ENCODE measurements at places on chromosomes 12 and 14.

- no peak for DNase-seq
Observed at GRCh38 chr12:57103856-57104255, 7.3 kb downstream of the STAT6 start.

DNA sequence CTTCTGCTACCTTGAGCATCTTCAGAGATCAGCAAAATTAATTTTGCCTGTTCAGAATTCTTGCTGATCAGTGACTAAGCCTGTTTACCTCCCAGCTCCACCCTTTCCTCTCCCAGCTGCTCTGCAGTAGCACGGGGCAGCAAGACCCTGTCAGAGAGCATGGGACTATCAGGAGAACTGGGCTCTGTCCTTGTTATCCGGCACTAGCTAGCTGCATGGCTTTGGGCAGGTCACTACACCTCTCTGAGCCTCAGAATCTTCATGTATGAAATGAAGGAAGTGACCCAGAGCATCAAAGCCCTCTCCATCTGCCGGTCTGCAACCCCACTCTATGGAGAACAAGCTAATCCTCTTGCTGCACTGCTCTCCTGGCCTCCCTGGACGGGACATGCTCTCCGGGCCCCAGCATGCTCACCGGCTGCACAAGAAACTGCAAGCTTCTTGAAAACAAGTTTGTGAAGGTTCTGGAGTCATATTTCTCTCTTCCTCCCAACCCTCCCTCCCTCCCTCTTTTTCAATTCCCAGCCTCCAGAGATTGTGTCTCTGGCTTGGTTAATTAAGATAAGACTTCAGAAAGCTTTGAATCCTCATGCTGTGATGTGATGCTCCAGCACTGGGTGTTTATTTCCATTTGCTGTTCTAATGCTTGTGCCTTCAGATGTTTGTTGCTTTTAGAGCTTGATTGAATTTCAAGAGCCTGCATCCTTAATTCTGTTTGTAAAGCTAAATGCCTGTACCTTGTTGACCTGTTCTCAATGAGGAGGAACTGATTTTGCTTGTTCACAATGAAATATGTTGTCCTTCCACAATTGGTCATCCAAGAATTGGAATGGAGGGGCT, 101.1 kb downstream of the CRACR2A start:
- no peak for DNase-seq

DNA sequence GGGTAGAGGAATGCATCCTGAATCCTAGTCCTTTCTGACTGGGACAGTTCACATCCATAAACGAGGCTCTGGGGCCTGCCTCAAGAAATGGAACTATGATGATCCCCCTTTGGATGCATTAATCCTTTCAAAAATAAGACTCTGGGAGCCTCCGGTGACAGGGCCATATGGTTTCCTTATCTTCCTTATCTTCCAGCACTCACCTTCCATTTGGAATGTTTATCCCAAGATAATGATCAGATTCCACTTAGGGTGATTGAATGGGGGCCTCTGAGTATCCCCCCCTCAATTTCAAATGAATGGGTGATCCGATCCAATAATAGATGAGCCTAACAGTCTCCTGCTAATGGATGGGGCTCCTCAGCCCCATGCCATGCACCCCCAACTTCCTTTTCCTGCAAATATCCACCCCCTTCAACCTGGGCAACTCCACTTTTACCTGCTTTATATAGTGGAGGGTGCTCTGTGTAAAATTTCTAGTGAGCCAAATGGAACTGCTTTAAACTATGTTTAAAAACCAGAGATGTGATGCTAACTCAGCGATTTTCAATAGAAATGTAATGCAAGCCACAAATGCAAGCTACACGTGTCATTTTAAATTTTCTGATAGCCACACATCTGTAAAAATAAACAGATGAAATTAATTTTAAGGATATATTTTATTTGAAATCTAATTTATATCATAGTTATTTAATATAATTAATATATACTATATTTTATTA, 157.8 kb downstream of the ZFP36L1 start:
- DNase-seq = no peak

- DNase-seq = no peak
Observed at GRCh38 chr14:72457641-72458040, 436.3 kb downstream of the DPF3 start.

DNA sequence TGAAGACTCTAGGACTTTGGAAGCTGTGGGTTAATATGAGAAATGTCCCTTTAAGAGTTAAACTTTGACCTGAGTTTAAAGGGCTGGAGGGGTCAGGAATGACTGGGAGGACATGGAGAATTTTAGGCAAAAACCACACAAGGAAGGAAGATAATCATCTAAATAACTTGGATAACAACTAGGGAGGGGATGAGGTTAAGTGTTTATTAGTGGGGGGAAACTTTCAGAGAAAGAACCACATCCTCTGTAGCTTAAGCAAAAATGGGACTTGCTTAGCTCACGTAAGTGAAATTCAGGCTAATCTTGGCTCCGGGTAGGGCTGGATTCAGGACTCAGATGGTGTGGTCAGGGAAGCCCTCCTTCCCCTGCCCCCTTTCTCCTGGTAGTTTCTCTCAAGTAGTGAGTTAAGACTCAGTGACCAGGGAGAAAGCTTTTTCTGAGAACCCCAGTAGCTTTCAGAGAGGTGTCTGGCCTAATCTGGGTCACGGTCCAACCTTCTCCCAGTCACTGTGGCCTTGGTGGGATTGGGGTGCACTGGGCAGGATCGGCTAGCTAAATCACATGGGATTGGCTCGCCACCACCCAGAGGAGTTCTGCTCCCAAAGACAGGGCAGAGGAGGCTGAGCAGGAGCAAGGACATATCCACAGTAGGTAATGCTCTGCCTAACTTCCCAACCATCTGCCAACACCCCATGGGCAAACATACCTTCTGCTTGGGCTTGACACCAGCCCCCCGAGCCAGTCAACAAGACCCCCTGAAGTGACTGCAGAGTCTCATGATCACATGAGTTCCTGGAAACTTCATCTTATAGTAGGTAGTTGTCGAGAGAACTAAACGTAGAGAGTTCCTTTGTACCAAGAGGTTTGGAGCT, 52.8 kb downstream of the ARF6 start:
- DNase-seq = peak; percentile 45

DNA sequence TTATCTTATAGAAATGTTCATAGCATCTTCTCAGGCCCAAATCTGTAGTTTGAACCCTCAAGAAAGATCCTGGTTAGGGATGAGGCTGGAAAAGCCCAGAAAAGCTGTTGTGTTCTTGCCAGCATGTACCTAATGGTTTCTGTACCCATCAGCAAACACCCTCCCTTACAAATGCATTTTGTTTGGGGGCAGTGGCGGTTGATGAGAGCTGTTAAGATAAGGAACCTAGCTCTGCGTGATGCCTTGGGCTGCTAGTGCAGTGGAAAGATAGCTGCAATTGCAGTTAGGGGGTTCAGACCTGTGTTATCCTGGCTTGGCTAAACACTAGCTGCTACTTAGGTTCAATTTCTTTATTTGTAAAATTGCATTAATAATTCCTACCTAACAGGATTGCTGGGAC, 3.6 kb downstream of the TPH2 start:
- DNase-seq = no peak

- DNase-seq = peak; percentile 3
Observed at GRCh38 chr14:66944872-66945271, 244.4 kb upstream of the GARIN2 start.

GRCh38 chr14:92041203-92041602, 1.3 kb upstream of the TRIP11 start:
- no peak for DNase-seq

- no peak for DNase-seq
Observed at GRCh38 chr12:79058342-79058741, 193.8 kb downstream of the SYT1 start.

GRCh38 chr12:110301065-110301806, 20.2 kb downstream of the ATP2A2 start:
- DNase-seq = no peak

DNA sequence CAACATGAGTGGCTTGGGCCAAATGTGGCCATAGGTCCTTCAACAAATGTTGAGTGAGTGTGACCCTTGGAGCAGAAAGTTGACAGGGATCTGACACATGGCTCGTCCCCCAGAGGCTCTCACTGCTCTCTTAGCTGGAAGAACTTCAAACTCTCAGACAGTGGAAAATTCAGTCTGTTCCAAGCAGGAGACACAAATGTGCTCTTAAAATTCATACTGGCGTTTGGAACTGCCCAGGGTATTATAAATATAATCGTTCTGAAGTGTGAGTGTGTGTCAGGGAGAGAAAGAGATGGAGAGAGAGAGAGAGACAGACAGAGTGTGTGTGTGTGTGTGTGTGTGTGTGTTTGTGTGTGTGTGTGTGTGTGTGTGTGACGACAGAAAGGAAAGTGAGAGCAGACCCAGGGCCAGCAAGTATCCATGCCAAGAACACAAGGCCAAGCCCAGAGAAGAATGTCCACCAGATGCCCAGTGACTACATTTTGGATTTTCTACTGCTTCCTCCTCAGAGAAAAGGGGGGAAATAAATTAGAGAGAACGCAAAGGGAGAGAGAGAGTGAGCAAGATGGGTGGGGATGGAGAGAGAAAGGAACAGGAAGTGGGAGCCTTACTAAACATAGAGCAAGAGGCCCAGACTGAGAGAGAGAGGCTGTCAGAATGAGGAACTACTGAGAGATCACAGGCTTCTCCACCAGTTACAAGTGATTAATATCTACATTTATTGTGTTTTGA, 193.6 kb upstream of the NUDT4 start:
- no peak for DNase-seq

GRCh38 chr14:29857551-29857950, 70.1 kb downstream of the PRKD1 start:
- no peak for DNase-seq

DNA sequence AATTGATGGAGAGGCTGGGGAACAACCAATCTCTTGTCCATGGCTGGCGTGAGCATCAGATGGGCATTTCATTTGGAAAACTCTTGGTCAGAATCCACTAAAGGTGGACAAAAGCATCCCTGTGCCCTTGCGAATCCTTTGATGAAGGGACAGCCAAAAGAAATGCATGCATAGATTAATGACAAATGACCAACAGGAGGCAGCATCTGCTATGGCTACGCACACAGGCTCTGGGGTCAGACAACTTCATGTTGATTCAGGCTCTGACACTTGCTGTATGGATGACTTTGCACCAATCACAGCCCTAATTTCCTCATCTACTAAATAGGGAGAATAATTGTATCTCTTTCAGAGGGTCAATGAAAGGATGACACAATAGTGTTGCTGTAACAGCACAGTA, 117.5 kb downstream of the ASCL4 start:
- no peak for DNase-seq

DNA sequence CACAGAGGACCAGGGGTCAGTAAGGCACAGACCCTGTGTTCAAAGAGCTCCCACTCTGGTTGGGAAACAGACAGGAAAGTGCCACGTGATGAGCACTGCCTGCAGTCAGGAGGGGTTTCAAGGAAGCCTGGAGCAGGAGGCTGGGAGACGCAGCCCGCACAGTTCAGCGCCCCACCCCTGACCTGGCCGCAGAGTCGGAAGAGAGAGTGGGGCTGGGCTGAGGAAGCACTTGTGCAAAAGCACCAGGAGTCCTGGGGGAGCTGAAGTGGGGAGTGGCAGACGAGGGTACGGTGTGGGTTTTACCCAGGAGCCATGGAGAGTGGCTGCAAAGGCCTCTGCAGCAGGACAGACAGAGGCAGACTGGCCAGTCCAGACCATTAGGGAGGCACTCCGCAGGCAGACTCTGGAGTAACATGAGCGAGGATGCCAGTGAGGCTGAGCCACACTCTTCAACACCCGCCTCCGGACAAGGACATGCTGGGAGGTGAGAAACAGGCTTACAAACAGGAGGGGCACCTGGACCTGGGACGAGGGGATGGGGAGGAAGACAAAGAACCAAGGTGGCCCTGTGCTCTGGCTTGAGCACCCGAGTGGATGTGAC, 85.7 kb upstream of the GPR68 start:
- DNase-seq = no peak

- DNase-seq = no peak
Observed at GRCh38 chr14:81517798-81518398, 15.8 kb downstream of the SEL1L start.

GRCh38 chr14:61153431-61153830, 127.7 kb downstream of the TMEM30B start:
- DNase-seq = no peak

DNA sequence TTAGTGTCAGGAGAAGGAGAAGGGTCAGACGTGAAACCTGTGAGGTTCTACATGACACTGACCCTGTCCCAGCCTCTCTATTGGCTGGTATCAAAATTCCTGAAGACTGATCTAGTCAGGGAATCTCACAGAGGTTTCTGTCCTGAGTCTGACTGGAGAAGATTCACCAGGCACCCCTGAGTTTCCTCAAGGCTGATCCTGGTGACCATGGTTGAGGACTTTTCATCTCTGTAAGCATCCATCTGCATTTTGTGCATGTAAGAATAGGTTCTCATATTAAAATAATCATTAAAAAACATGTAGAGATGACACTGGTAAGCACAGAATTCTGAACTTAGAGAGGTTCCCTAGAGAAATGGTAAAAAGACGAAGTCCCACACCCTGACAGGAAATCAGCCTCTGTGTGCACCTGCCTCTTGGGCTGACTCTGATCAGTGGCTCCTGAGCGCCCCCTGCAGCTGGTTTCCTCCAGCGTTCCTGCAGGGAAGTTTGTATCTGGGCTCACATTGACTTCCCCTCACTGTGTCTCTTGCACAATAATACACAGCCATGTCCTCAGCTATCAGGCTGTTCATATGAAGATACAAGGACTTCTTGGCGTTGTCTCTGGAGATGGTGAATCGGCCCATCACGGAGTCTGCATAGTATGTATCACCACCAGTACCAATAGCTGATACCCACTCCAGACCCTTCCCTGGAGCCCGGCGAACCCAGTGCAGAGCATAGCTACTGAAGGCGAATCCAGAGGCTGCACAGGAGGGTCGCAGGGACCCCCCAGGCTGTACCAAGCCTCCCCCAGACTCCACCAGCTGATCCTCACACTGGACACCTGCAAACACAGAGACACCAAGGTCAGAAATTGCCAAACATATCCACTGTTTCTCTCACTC, 991.9 kb downstream of the TMEM121 start:
- peak; percentile 84 for DNase-seq

- peak; percentile 84 for DNase-seq
Observed at GRCh38 chr12:6613776-6614512, 6.8 kb upstream of the CHD4 start.

DNA sequence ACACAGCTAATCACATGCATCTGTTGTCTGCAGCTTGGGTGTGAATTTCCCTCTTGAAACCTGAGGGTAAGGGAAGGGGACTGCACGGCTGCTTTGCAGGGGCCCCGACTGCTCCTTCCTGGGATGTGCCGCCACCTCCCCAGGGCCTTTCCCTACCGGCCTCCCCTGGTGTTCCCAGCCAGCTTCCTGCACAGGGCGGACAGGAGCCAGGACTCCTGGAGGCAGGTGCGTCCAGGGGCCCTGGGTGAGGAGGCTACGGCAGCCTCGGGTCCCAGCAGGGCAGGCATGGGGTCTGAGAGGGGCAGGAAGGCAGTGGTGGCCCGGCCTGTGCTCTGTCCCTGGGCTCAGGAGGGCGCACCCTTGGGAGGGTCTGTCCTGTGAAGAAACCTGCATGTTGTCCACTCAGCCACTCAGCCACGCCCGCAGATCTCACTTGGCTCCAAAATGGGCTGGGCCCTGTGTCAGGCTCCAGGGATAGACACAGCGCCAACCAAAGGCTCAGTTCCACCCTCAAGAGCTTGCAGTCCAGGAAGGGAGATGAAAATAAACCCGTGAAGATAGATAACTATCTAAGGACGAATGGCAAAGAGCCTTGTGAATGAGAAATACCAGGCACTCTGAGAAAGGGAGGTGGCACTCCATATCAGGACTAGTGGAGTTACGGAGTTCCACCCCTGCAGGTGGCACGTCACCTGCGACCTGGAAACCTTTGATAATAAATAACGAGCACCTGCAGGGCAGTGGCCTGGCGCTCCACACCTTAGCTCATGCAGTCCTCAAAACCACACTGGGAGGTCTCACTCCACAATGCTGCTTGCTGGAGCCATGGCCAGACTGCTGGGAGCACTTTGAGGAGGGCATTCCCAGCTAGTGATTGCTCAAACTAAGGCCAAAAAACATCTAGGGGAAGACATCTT, 427.4 kb downstream of the AACS start:
- no peak for DNase-seq

Data from CD4-positive, alpha-beta T cell treated with Interleukin-17A for 1 hour (primary cell).